ENCODE measurements at places on chromosomes 4 and X. TPM values are rescaled to one million over a fixed set of nuclear protein-coding genes. Genes with fewer than 3 reads are reported as not detected.

- DNase-seq: no peak
Measured at GRCh38 chr4:177125656-177126055, 184.0 kb upstream of the NEIL3 start.

- DNase-seq: peak; percentile 19
Measured at GRCh38 chr4:125735102-125735501, 420.3 kb downstream of the FAT4 start.

MAGEA2 gene
- 3.5 TPM for total RNA-seq

DNA sequence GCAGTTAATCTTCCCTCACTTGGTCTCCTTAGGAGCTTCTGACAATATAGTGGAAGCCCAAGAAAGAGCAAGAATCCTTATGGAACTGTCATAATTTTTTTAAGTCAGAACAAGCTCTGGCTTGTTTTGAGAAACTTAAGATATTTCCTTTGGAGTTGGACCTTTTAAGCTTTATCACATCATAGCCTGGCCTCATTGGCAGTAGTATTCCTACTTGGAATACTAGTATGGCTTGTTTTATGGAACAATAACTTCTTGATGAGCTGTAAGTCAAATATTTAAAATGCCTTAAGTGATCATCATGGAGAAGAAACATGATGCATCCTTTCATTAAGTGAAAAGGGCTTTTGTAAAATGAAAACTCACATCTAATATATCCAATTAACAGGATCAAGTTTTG, 78.0 kb upstream of the NRK start:
- no peak for DNase-seq

DNA sequence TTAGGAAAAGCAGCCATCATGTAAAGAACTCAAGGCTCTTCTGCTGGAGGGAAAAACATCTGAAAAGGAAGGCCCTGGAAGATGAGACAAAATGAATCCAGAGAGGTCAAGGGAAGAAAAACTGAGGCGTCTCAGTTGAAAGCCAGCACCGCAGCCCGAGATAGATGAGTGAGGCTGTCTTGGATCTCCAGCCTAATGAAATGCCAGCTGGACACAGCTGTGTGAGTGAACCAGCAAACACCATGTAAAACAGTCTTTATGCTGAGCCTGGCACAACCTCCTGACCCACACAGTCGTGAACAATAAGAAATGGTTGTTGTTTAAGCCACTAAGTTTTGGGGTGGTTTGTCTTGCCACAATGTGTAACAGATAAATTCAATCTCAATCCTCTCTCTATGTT, 48.6 kb upstream of the RASL11B start:
- DNase-seq: no peak

SFRP2 gene
- 4.1 TPM for total RNA-seq

LONRF3 gene
- total RNA-seq: 12.4 TPM

Measured in endothelial cell (in vitro differentiated cells).